Stimulated activated CD8-positive, alpha-beta memory T cell treated with anti-CD3 and anti-CD28 coated beads, Interleukin-7, amount 100 ng/mL, for 48 hours (primary cell): ENCODE measurements at places on chromosomes 16 and 17.

GRCh38 chr17:79942011-79942405, 93.7 kb downstream of the TBC1D16 start:
- DNase-seq: no peak

GRCh38 chr17:44287651-44288050, 19.7 kb upstream of the SLC4A1 start:
- DNase-seq: no peak

- DNase-seq: no peak
Observed at GRCh38 chr17:70535986-70536385, 366.7 kb downstream of the KCNJ2 start.

DNA sequence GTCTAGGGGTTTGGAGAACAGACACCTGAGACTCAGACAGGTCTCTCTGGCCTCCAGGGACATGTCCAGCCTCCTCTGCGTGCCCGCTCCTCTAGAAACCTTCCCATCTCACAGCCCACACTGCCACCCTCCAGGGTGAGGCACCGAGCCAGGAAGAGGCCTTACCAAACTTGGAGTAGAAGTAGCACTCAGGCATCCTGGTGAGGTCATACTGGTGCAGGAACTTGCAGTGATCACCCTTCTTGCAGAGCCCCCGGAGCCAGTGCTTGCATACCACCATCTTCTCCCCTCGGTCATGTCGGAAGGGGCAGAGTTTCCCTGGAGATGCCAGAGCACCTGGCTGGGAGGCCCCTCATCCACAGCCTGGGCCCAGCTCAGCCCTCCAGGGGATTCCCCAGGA, 4.2 kb downstream of the CPSF4L start:
- DNase-seq: no peak

GRCh38 chr16:89949756-89950155, 1.2 kb downstream of the DEF8 start:
- DNase-seq: no peak

DNA sequence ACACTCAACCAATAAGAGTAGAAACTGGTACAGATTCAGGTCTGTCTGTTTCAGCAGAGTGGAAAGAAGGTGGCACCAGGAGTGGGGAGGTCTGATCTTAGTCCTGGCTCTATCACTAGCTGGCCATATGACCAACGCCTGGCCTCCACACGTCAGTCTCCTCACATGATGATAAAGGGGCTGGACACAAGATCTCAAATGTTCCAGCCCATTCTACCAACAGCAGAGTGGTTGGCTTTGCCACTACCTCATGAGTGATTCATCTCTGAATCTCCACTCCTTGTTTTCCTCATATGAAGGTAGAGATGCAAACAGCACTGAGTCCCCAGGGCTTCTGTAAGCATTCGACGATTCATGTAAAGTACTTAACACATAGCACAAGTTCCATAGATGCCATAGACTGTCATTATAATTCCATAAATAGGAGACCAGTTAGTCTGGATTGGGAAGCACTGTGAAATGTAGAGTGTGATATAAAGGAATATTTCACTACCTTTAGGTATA, 281.9 kb upstream of the ASIC2 start:
- no peak for DNase-seq

DNA sequence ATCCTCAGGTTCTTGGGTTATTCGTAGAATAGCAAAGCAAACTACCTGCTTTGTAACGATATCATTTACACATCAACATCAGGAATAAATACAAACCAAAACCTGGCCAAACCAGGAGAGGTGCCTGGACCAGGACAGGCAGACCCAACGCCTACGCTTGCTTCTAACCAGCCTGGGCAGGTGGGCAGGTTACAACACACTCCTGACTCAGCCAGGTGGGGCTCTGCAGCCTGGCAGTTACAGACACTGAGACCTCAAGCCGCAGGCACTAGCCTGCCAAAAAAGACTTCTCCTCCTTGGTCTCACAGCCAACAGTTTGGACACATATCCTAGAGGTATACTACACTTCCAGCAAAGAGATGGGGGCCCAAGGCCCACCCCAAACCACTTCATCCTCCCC, 14.0 kb downstream of the ANKRD11 start:
- DNase-seq: no peak

GRCh38 chr16:13039526-13039925, 138.1 kb downstream of the SHISA9 start:
- no peak for DNase-seq

- DNase-seq: no peak
Observed at GRCh38 chr17:7367083-7367482, 12.1 kb downstream of the TMEM95 start.

GRCh38 chr17:76865174-76865573, 3.0 kb upstream of the MGAT5B start:
- DNase-seq: no peak

- DNase-seq: no peak
Observed at GRCh38 chr16:25340973-25341372, 83.3 kb upstream of the ZKSCAN2 start.

- no peak for DNase-seq
Observed at GRCh38 chr17:32849879-32850278, 27.0 kb downstream of the MYO1D start.

GRCh38 chr17:46766493-46767491, 51.7 kb downstream of the WNT3 start:
- DNase-seq: no peak

- DNase-seq: no peak
Observed at GRCh38 chr17:10328971-10329923, 43.6 kb downstream of the MYH13 start.

DNA sequence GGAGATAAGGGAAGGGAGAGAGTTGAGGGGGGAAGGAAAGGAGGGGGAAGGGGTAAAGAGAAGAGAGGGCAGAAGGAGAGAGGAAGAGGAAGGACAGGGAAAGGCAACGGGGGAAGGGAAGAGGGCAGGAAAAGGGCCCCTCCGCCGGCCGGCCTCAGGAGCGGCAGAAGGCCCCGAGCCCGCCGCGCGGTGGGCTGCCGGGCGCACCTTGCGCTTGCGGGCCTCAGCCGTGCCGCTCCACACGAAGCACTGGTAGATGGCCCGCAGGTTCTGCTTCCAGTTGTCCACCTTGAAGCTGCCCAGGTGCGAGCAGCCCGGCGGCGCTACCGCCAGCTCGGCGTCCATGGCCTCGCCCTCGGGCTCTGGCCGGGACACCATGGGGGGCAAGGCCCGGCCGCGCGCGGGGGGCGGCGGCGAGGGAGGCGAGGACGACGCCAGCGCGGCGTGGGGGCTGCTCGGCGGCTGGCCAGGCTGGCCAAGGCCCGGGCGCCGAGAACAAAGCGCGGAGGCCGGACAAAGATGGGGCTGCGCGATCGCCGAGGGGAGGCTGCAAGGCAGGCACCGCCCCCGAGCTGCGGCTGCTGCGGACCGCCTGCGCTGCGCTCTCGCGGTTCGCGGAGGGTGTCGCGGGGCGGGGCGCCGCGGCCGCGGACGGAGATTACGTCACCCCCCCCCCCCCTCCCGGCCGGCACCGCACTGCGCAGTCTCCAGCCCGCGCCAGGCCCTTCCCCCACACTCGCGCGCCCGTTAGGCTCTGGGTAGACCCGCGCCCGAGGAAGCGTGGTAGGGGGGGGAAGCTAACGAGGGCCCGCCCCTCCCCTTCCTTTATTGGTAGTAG, at the start of gene USP22:
Gene USP22 (minus strand): TSS at position 554 of the 838 bp plus-strand sequence. CDS start 176 bp downstream, at position 378.
- peak; percentile 90 for DNase-seq

DNA sequence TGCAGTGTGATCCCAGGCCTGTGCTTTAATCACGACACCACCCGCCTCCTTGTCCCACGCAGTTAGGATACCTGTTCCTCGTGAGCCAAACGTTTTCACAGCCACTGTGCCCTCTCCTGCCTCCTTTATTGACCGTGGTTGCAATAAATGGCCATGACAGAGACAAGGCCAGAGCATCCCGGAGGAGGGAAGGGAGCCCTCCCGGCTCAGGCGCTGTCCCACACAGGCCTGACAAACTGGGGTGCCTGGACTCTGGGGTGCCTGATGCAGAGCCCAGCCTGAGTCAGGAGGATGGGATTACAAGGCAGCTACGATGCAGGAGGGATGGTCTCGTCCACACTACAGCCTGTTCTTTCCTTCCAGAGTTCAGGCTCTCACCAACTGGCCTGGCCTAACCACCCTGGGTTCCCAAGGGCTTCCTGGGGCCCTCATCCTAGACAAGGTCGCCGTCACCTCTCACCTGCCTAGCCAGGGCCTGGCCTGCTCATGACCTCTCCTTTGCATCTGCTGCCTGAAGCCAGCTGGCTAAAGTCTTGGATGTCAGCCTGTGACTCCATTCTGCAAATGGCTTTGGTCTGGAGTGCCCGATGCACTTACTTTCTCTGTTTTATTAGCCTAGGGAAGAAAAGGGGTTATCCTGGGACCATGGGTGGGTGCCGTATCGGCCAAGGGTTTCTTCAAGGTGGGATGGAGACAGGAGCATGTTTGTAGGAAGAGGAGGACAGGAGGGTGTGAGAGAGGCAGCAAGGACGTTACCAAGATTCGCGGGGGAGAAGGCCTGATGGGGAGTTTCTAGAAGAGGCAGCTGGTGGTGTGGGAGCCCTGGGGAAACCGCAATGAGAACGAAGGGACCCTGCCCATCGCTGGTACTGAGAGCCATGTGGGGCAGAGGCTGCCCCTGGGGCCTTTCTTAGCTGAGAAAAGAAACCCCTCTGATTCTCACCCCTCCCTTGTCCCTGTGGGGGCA, 234.3 kb upstream of the TNRC6C start:
- no peak for DNase-seq

DNA sequence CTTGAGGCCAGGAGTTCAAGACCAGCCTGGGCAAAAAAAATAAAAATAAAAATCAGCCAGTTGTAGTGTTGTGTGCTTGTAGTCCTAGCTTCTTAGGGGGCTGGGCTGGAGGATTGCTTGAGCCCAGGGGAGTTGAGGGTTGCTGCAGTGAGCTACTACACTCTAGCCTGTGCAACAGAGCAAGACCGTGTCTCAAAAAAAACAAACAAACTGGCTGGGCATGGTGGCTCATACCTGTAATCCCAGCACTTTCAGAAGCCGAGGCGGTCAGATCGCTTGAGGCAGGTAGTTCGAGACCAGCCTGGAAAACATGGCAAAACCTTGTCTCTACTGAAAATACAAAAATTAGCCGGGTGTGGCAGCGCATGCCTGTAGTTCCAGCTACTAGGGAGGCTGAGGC, 4.9 kb upstream of the UBALD2 start:
- no peak for DNase-seq

DNA sequence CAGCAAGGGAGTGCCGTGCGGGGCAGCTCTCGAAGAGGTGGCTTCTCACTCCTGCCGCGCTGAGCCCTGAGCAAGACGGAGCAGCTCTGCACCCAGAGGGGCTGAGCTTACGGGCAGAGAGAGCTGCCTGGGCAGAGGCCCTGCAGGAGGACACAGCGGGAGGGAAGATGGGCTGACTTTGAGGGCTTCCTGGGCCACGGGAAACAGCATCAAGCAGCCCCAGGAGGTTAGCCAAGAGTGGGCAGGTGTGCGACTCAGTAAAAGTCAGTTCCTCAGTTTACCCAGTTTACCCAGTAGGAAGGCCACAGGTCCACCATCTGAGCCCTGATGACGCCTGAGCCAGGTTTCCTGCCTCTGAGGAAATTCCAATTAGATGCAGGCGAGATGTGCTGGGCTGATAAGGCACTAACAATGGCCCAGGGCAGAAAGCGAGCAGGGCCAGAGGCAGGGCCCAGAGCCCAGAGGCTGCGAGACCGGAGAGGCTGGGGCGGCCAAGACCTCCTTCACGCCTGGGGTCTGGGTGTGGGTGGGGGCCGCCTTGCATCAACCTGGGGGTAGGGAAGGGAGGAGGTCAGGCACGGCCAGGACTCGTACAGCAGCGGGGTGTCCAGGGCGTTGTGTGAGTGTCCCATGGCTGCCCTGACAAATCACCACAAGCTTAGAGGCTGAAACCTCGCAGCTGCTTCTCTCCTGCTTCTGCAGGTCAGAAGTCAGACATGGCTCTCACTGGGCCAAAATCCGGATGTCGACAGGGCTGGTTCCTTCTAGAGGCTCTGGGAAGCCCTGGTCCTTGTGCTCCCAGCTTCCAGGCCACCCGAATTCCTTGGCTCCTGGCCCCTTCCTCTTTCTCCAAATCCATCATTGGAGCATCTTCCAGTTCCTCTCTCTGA, 32.0 kb upstream of the CIBAR2 start:
- no peak for DNase-seq

- no peak for DNase-seq
Observed at GRCh38 chr17:61574542-61575351, 16.3 kb downstream of the NACA2 start.

DNA sequence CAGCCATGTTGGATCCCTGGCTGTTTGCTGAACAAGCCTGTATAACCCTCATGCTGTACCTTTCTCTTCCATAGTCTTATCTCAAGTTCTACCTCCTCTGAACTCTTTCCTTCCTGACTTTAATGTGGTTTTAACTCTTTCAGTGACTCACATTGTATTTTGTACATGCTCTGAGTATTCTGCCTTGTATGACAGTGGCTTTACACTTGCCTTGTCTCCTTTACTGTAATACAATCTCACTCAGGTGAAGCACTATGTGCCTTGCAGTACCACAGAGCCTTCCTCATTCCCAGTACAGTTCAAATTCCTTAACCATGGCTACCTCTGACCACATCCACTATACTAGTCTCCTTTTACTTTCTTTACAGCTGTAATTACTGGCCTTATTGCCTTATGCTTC, 14.1 kb downstream of the PSMD11 start:
- no peak for DNase-seq

DNA sequence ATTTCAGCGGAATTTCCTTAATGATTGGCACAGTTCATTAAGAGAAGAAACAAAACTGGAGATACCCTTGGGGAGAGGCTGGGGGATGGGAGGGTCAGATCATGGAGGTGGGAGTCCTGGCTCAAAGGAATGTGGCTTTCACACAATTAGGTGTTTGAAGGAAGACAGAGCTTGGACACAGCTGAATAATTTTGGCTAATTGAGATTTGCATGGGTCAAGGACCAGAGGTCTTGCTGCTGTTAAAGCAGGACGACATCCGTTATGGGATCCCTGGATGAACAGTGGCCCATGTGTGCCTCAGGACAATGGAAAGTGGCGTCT, 160.3 kb downstream of the HS3ST3B1 start:
- no peak for DNase-seq

DNA sequence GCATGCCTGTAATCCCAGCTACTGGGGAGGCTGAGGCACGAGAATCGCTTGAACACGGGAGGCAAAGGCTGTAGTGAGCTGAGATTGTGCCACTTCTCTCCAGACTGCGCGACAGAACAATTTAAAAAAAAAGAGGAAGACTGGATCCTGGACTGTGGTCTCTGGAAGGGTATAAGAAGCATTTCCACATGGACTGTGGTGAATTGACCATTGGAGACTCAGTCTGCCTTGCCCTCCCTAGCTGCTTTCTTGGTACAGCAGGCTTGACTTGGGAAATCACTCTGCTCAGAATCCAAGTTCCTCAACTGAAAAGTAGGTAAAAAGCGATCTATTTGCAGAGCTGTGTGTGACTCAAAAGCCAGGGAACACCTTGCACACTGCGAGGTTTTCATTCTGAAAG, 1.0 kb upstream of the MGRN1 start:
- no peak for DNase-seq

GRCh38 chr17:39569126-39569525, 38.6 kb downstream of the NEUROD2 start:
- no peak for DNase-seq

DNA sequence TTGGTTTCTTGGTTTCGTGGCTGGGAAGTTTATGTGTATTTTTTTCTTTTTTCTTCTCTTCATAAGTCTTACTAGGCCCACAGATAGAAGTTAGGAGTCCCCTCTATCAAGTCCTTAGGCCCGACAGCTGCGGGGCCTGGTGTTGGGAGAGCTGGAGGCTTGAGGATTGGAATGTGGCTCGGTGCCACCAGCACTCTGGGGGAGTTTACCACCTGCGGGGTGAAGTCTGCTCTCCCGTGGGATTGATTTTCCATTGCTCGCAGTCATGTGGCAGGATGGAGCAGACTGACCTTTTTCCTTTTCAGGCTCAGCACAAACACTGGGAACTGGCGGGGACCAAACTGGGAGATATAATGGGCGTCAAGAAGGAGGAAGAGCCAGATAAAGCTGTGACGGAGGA, 7.5 kb downstream of the DHX38 start:
- DNase-seq: no peak

- no peak for DNase-seq
Observed at GRCh38 chr17:74430706-74431567, 951 bp upstream of the GPRC5C start.
